ENCODE measurements at places on chromosomes 6 and 20.

DNA sequence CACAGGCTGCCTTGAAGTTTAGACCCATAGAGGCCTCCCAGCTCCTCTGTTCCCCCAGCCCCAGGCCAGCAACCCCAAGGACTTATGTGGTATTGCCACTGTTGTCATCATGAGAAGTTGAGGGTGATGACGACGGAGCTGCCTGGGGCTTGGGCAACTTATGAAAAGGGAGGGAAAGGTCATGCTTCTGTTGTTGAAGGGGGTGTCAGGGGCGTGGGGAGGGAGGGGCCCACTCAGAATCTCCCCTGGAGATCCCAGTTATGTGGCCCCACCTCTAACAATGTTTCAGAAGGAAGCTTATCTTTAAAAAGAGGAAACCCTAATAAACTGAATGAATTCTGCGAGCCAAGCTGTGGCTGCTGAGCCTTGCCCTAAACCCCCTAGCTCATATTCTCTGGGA is 4.2 kb downstream of the ADTRP start:
- no peak for DNase-seq

DNA sequence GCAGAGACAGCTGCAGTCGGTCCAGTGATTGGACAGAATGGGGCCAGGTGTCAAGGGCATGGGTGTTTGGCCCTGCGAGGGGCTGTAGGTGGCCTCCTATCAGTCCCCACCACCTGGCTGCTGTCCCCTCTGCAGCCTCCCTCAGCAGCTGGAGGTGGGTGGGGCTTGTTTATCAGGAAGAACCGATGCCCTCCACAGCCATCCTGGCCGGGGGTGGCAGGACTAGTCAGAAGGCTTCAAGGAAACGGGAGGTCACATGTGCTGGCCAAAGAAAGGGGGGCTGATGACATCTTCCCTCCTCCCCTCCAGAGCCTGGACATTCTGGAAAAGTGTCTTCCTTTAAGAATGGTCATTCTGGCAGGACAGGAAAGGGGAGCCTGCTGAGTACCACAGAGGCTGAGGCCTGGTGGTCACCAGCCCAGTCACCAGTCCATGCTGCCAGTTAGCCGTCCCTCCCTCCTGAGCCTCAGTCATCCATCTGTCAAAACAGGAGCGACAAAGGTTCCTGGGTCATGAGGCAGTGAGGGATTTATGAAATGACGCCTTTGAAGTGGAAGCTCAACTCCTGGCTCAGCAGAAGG is 4.1 kb downstream of the FAM210B start:
- DNase-seq = peak; percentile 40

DNA sequence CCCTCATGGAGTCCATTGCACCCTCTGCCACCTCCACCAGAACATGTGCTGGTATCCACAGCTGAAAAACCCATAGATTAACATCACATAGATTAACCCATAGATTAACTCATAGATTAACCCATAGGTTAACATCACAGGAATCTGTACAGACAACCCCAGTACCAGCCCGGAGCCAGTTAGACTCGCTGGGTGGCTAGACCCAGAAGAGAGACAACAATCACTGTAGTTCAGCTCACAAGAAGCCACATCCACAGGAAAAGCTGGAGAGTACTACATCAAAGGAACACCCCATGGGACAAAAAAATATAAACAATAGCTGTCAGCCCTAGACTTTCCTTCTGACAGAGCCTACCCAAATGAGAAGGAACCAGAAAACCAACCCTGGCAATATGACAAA is 25.1 kb downstream of the SERPINB9 start:
- DNase-seq = no peak

- DNase-seq = no peak
Measured at GRCh38 chr20:45848421-45848820, 8.8 kb downstream of the ACOT8 start.

GRCh38 chr20:62388839-62389600 is 2.1 kb downstream of the RPS21 start:
- no peak for DNase-seq

DNA sequence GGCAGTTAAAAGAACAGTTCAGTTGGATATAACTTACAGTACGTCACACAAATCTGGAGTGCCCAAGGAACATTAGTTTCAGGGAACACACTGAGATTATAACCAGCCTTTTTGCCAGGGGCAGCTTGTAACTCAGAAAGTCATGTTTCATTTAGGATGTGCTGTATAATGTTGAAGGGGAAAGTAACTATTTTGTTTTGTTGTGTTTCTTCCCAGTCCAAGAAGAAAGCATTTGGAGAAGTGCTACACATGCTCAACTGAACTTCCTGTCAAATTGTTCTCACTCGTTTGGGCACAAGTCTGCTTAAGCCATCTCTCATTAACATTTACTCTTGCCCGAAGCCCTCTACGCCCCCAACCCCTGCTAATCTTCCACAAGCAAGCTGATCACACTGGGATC is 157.9 kb downstream of the BTBD9 start:
- DNase-seq = no peak

DNA sequence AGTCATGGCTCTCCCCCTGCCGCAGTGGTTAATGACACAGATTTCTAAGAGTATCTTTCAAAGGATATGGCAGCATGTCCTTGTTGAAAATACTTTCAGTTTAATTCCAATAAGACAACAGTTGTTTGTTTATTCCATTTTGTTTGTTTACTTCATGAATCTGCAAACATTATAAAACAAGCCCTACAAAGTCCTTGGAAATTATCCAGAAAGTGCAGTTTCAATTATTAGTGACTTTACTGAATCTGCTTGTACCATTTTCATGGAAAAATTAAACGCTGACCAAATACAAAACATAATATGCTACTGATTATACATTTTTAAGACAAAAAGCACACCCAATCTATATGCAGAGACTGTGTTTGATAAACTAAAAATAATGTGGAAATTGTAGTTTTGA is 3.3 kb downstream of the HEY2 start:
- DNase-seq = no peak

GRCh38 chr6:45922728-45923351 is 92.8 kb downstream of the CLIC5 start:
- DNase-seq = no peak

DNA sequence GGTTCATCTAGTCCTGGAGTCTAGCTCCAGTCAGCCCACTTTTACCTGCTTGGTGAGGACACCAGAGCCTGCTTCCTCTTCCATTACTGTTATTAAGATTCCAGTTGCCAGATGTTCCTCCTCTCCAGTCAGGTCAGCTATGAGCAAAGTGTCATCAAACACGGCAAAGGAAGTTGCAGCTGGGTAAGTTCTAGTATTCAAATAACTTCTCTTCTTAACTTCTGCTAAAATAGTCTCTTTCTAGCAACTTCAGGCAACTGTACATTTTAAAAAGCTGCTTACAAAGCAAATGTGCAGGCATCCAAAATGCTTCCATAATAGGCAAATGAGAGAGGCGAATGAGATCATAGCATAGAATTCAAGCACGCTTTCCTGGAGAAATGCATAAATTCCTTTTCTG is 18.4 kb upstream of the MRPS18A start:
- DNase-seq = no peak

GRCh38 chr20:45576995-45577394 is 2.1 kb downstream of the WFDC8 start:
- DNase-seq = no peak

- no peak for DNase-seq
Measured at GRCh38 chr20:24910461-24910860, 38.6 kb upstream of the CST7 start.

DNA sequence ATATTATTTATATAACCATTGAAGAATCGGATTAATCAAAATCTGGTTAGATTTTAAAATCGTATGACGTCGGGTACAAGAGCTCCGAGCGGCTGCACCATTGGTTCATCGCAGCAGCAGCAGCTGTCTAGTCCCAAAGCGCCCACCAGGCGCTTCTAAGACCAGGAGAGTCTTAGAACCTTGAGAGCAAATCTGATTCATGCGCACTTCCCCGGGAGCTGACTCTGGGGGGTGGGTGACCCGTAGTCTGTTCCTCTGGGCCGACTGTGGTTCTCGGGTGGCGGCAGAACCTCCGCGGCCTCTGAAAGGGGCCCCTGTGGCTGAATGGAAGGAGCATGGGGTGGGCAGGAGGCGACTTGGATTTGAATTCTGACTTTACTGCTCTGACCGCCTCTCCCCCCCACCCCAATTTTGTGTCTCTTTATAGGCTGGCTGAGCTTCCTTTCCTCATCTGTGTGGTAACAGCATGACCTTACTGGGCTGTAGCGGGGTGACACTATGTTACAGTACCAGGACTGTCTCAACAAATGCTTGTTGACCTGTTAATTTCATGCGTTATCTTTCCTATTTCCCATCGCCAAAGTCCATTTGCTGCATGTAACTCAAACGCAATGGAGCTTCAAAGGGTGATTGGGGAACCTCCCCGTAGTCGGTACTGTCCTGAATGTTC is 119.7 kb downstream of the RTN4IP1 start:
- no peak for DNase-seq
